ENCODE measurements at places on chromosomes 13 and 19.

DNA sequence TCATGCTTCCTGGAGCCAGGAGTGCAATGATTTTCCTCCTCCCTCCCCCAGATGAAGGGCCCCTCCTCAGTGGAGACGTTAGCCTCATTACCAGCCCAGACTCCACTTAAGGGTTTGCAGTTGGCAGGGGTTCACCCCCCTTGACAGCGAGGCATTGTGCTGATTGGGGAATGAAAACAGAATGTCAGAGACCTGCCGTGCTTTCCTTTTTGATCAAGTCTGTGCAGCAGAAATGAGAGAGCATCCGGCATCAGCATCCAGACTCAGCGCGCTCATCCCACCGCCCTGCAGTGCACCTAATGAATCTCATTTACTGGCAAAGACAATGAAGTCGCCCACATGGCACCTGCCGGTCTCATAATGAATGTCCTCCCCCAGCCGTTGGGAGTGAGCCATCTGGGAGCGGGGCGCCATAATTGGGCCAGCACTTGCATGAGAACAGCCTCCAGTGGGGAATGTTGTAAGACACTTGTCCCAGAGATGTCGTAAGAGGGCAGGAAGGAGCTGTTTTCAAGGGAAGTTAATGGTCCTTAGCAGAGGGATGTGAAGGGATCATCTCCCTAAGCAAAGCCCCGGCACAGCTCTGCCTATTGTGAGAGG is 98.3 kb upstream of the UQCRFS1 start:
- no peak for DNase-seq

- peak; percentile 78 for DNase-seq
Measured at GRCh38 chr19:13784731-13785452, 10.4 kb upstream of the ZSWIM4 start.

GRCh38 chr13:40682449-40683240 is 16.2 kb upstream of the FOXO1 start:
- DNase-seq: peak; percentile 21

GRCh38 chr13:39910833-39911232 is 255.4 kb downstream of the COG6 start:
- peak; percentile 13 for DNase-seq

GRCh38 chr19:31531326-31531725 is 182.1 kb upstream of the TSHZ3 start:
- DNase-seq: no peak

- DNase-seq: no peak
Measured at GRCh38 chr13:39391761-39392160, 211.2 kb downstream of the LHFPL6 start.

DNA sequence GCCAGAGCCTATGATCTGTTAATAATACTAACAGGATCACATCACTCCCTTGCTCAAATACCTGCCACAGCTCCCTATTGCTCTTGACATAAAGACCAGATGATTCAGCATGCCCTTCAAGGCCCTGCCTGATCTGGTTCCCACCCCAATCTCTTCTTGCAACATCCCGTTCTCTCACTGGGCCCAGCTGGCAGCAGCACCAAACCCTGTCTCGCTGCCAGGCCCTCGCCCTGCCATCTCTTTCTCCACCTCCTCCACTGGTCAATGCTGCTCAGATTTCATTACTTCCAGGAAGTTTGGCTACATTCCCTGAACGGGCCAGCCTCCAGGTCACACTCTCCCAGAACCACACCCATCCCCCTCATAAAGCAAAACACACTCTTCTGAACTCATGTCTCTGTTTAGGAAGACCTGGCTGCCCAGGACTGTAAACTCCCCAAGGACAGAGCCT is 8.6 kb upstream of the BCAT2 start:
- DNase-seq: peak; percentile 89

- peak; percentile 80 for DNase-seq
Measured at GRCh38 chr13:21014502-21015170, 46.8 kb downstream of the LATS2 start.

- peak; percentile 86 for DNase-seq
Measured at GRCh38 chr19:17830567-17831418, 9.5 kb upstream of the INSL3 start.

GRCh38 chr19:3683405-3684053 is 16.7 kb downstream of the PIP5K1C start:
- DNase-seq: no peak

- no peak for DNase-seq
Measured at GRCh38 chr13:65943708-65944107, 1286.4 kb downstream of the PCDH9 start.

DNA sequence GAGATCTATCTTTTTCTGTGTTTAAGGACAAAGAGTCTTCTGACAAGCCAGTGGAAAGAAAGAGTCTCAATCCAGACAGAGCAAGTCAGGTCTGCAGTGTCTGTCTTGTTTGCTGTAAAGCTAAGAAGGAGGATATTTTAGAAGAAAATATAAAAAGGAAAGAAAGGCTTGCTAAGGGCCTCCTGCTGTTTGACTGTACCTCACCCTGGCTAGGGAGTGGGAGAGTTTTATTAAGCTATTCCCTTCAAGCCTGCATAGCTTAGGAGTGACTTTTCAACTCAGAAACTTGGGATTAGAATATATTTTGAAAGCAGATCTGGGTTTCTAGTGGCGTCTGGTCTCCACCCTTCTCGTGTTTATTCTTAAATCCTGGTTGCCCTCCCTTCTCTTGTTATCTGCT is 460.0 kb downstream of the COG6 start:
- DNase-seq: no peak

GRCh38 chr19:980133-980998 is 3.8 kb upstream of the WDR18 start:
- DNase-seq: no peak

GRCh38 chr13:98307463-98308085 is 130.5 kb upstream of the RNF113B start:
- DNase-seq: no peak

DNA sequence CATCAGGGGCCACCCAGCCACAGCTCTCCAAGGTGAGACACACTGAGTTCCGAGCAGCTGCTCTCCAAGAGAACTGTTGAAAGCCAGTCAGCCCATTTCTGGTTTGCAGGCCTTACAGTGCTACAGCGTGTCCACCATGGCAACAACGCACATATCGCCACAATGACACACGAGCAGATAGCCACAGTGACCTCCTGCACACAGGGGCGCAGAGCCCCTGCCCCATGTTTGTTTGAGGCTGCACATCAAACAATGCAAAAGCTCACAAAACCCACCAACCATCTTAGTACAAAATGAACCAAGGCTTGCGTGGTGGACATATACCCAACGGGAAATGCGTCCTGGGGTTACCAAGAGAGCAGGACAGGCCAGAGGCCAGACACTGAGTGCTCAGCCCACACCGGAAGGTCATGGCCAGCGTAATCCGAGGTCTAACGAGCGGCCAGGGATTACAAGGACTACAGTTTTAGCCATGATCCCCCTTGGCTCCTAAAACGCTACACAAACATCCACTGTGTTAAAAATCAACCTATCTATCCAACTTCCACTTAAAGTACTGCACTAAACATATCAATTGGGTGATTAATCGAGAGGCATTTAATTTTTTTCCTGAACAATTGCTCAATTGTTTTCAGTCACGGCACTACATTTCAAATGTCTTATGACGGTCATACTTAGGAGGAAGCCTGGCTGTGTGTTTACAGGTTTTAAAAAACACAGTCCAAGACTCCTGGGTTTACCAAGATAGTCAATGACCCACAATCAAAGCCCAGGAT is 56.0 kb downstream of the STK24 start:
- DNase-seq: no peak

- DNase-seq: no peak
Measured at GRCh38 chr13:23550163-23550562, 20.0 kb upstream of the TNFRSF19 start.

GRCh38 chr13:46663206-46664037 is 110.5 kb downstream of the LRCH1 start:
- DNase-seq: no peak

DNA sequence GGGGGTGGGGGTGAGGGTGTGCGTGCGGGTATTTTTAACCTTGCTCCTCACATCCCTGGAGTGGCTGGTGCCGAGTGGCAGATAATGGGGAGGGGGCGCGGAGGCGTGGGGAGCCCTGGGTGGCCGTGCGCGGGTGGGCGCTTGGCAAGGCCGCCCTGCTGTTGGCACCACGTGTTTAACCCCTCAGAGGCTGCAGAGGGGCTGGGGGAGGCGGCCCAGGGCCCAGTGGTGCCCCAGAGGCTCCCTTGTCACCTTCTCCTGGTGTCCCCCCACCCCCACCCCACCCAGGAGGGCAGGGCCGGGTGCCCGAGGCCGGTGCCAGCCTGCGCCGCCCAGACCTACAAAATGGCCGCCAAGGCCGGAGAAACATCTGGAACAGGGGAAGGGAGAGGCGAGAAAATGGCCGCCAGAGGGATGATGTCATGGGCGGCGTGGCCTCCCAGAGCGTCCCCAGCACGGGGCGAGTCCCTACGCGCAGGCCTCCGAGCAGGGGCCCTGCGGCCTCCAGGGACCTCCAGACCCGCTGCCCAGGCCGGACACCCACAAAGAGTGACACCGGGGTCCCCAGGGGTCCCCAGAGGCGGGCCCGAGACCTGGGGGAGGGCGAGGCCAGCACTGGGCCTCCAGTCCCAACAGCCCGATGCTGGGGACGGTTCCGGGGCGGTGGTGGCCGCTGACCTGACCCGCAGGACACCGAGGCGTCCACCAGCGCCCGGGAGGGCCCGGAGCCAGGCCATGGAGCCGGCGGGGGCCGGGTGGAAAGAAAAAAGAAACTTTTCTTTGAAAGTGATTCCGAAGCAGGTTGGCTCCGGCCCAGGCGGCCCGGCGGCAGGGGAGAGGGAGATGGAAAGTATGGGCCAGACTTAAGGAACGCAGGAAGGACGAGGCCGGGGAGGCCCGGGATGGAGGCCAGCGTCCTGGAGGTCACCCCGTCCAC is 38.2 kb downstream of the NFIC start:
- DNase-seq: peak; percentile 90

DNA sequence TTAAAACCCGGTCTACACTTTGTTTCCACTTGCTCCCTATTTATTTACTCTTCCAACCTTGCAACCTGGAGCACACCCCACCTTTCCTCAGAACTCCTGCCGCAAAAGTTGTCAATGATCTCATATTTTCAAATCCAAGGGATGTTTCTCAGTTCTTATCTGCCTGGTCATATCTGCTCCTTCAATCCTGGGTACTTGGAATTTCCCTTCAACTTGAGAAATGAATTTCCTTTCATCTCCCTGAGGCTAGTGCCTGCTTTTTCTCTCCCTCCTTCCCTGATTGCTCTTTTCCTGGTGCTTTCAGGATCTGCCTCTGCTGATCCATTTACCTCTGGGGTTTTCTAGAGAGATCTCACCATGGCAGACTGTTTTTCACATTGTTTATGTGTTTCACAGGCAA is 154.8 kb upstream of the IRS2 start:
- no peak for DNase-seq

GRCh38 chr19:16660763-16661479 is at the start of gene TMEM38A:
TMEM38A (plus strand) TSS chr19:16661139; CDS start chr19:16661218, 79 bp downstream.
- peak; percentile 58 for DNase-seq

GRCh38 chr19:43641333-43641732 is 1.7 kb upstream of the CADM4 start:
- DNase-seq: no peak

GRCh38 chr13:54489359-54489758 is 1460.7 kb downstream of the OLFM4 start:
- DNase-seq: no peak

GRCh38 chr19:14402332-14403144 is 16.6 kb downstream of the DDX39A start:
- DNase-seq: peak; percentile 93

DNA sequence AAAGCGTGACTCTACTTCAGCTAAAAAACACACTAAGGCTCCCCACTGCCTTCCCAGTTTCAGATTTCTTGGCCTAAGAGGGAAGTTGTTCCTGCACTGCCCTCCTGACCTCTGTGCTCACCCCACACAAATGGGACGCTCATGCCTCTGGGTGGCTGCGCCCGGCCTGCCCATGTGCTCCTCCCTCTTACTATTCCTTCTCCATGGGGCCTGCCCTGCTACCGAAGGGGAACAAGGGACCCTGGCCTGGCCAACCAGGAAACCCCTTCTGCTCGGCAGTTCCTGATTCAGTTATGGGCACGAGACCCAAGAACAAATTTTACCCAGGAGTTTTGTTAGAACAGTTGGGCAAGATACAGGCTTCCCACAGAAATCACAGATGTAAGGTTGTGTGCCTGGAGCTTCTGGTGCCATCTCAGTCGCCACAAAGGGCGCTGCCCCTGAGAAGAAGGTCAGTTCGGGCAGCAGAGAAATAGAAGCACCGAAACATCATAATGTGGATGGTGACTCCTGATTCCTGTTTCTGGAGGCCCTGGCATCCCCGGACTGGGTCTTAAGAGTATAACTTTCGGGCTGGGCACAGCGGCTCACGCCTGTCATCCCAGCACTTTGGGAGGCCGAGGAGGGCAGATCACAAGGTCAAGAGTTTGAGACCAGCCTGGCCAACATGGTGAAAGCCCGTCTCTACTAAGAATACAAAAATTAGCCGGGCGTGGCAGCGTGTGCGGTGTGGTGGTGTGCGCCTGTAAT is 5.4 kb upstream of the PLPP2 start:
- no peak for DNase-seq

DNA sequence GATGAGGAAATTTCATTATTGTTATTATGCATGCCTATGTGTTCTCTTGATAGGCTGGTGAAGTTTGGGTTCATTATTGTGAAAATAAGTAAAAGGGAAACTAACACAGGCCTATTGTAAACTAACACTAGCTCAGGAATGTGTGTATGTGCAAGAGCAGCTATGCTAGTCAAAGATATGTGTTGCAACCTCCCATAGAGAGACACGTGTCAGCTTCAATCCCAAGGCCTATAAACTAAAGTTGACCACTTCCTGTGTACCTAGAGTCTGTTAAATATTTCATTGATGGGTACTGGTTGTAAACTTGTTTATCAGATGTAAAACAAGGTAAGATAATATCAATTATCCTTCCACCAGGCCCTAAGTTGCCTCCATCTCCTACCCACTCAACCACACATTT is 44.7 kb upstream of the ZNF30 start:
- no peak for DNase-seq

DNA sequence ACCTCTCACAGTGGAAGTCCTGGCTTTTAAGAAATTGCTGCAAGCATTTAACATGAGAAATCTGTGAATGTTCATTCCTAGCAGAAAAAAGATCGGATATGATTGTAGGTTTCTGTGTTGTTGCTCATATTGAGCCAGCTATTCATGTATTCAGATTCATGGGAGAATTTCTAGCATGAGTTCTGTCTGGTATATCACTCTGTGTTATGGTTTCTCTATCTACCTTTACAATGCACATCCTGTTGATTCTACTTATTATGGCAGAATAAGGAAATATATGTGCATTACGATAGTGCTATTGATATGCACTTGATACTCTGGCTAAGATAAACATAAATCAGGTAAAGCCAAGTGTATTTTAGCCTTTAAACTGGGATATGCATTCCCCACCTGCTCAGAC is 138.2 kb downstream of the KCNRG start:
- no peak for DNase-seq

DNA sequence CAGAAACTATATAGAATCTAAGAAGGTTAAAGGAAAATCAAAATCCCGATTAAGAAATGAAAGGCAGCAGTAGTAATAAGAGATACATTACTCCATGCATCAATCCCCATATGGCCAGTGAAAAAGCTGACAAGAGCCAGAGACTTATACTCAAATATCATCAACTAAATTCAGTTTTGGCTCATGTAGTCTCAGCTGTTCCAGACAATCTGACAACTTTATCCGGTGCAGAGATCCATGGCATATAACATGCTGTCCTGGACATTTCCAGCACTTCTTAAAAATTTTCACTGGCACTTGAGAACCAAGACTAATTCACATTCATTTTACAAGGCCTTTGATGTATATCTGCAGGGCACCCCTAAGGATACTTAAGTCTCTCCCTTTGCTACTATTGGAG is 255.7 kb upstream of the KLHL1 start:
- DNase-seq: no peak

Measured in AG20443 (cell line).